ENCODE measurements at places on chromosomes 12 and 14.

DNA sequence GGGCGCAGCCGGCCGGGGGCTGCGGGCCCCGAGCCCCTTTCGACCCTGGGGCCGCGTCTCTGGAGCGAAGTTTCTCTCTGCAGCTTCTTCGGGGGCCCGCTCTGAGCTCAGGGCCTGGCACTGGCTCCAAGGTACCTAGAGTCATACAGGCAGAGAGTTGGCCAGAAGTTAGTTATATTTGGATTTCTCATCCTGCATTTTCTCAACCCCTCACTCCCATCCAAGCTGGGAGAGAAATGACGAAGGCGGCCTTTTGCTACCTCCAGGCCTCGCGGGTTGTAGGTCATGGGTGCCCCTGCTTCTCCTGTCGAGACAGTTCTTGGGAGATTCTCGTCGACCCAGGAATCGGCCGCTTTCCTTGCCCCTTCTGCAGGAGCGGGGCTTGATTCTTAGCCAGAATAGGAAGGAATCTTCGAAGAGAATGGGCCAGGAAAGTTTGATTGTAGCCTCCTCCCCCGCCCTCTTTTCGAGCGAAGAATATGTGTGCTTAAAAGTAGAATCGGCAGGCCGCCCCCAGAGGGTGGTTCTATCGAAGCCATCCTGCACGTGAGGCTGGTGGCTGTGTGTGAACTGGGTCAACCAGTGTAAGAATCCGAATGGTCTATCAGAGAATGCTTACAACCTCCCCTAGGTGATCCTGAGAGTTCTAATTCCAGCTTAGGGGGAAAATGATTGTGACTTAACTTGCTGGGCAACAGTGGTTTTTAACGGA, 785 bp downstream of the MLEC start:
- DNase-seq: no peak

GRCh38 chr12:26727482-26728204, 105.4 kb downstream of the ITPR2 start:
- DNase-seq: no peak

DNA sequence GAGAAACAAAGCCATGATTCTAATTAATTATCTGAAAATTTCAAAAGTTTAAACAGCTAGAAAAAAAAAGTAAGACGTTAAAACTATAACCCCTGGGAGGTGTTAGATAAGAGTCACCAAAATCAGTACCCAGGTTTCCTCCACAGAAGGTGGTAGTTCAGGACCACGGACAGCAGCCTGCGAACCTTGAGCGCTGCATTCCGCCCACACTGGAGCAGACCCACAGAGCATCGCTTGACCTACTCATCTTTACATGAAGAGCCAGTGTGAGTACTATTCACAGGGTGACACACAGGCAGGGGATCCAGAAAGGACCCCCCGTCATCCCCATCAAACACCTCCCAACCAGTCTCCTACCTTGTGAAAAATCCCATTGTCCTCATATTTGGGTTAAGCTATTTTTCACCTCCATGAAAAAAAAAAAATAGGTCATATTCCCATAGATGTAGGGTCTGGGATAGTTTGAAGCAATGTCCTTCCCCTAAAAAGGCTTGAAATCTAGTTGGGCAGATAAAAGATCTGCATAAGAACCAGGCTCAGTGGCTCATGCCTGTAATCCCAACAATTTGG, 8.8 kb upstream of the CHGA start:
- peak; percentile 21 for DNase-seq

DNA sequence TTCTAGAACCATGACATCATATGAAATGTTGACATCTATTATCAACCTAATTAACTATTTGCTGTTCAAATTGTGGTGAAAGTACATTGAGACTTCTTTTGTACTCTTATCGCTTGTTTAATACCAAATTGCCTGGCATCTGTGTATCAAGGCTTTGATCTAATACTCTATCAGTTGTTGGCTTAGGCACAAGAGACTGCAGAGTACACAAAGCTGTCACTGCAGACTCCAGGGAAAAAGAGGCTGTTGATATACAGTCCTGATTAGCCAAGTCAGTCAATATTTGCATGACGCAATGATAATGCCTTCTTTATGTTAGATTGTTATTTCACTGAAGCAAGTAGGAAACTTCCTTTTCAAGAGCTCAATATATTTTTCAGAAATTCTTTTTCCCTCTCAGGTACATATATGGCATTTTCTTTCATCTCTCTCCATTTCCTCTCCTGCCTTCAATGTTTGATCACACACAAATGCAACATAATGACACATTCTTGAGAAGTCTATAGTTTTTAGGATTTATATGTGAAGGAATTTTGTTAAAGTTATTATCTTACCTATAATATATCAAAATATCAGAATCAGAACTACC, 32.3 kb upstream of the PTCSC3 start:
- DNase-seq: no peak

- no peak for DNase-seq
Observed at GRCh38 chr12:72839696-72840095, 567.5 kb downstream of the TRHDE start.

DNA sequence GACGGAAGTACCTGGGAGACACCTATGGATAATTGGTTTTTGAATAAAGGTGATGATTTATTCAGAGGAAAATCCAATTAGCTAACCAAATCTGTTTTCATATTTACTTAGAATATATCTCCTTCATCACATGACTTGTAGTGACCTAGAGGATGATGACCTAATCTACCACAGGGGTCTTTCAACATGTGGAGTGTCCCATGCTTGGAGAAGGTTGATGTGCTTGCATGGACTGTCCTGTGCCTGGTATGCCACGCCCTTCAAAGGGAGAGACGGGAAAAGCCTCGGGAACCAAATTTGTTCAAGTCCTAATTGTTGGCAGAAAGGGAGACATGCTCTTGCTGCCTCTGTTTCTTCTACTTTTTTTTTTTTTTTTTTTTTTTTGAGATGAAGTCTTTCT, 11.8 kb upstream of the PAPLN start:
- DNase-seq: peak; percentile 27

GRCh38 chr12:54719691-54720090, 71.5 kb upstream of the DCD start:
- DNase-seq: no peak

DNA sequence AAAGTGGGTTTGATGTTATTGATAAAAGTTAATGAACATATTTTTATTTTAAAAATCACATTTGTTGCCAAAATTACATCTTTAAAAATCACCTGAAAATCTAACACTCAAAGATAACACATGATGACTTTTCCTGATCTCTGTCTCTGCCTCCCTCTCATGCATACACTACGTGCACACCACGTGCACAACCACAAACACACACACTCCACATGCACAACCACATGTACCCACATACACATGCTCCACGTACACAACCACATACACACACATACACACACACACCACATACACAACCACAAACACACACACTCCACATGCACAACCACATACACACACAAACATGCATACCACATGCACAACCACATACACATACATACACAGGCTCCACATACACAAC, 61.8 kb upstream of the TMEM132C start:
- no peak for DNase-seq

- DNase-seq: peak; percentile 38
Observed at GRCh38 chr12:78208092-78208491, 377.4 kb downstream of the NAV3 start.

DNA sequence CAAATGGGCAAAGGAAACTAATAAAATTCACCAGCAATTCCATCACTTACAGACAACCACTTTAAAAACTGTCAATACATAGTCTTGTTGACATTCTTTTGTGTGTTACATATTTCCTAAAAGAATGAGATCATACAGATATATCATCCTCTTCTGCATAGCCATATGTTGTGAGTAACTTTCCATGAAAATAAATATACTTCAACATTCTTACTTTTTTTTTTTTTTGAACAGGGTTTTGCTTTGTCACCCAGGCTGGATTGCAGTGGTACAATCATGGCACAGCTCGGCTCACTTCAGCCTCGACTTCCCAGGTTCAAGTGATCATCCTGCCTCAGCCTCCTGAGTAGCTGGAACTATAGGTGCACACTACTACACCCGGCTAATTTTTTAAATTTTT, 20.9 kb downstream of the ZC2HC1C start:
- DNase-seq: no peak

DNA sequence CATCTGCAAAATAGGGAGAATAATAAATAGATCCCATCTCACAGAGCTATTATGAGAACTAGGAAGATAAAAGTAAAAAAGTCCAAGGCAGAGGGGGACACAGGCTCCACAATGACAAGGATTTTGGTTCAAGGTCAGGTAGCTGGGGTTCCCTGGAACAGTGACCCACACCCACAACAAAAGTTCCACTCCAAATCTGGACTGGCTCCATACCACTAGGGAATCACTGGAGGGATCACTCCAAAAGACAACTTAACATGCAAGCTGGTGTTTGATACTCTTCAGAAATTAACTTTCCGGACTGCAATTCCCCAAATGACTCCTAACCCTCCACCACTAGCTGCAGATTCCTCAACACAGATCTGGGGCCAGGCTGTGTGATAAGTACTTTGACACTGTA, 54.9 kb downstream of the ITPK1 start:
- no peak for DNase-seq

GRCh38 chr14:35155962-35156361, 33.6 kb downstream of the PRORP start:
- peak; percentile 34 for DNase-seq

DNA sequence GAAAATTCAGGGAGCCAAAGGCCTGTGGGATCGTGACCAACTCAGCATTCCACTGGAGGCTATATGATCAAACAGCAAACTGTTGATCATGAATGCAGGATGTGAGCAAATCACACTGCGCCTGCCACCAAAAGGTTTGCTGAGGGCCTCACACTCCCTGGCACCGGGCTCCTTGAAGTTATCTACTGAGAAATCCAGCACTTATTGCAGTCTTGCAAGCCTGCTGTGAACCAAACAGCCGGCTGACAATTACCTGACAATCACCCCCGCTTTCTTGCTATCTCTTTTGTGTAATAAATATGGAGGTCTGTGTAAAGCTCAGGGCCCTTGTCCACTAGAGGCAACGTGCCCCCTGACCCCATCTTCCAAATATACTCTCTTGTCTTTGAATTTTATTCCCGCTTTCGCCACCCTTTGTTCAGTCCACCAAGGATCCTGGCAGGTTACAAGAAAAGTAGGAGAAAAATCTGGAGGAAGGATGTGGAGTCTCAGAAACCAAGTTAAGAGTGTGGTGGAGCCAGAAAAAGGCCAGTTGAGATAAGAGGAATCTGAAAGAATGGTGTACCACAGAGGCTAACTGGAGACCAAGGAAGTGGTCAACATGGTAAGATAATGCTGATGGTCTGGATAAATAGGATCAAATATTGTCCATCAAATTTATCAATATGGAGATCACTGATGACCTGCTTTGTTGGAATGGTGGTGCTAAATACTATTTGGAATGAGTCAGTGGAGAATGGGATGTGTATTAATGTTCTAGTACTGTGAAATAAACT, 229.2 kb downstream of the ALX1 start:
- no peak for DNase-seq

DNA sequence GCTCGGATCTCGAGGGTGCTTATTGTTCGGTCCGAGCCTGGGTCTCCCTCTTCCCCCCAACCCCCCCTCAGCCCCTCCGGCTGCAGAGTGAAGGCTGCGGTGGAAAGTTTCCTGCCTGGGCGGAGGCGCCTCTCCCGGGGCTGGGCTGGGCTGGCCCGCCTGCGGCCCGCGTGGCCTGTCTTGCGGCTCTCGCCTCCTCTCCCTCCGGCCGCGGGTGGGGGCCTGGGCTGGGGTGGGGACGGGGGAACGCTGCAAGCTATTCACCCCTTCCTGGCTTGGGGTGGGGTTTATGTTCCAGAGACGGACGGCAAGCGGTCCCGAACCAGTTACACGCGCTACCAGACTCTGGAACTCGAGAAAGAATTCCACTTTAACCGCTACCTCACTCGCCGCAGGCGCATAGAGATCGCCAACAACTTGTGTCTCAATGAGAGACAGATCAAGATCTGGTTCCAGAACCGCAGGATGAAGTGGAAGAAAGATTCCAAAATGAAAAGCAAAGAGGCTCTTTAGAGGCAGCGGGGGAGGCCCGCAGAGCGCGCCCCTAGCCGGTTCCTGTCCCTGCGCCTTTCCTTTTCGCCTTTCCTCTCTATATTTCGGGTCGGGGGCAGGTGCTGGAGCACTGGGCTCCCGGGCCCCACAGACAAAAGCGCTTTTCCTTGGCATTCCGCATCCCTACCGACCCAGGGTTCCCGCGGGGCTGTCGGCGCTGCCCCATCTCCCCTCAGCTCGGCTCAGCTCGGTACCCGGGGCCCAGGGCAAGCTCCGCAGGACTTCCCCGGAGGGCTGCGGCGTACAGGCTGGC, 1.3 kb downstream of the HOXC5 start:
- peak; percentile 83 for DNase-seq

- no peak for DNase-seq
Observed at GRCh38 chr14:93548102-93548843, 117.5 kb downstream of the UNC79 start.

- DNase-seq: no peak
Observed at GRCh38 chr12:130611026-130611905, 104.8 kb downstream of the RIMBP2 start.

- DNase-seq: no peak
Observed at GRCh38 chr12:107444771-107445170, 240.8 kb upstream of the PWP1 start.

DNA sequence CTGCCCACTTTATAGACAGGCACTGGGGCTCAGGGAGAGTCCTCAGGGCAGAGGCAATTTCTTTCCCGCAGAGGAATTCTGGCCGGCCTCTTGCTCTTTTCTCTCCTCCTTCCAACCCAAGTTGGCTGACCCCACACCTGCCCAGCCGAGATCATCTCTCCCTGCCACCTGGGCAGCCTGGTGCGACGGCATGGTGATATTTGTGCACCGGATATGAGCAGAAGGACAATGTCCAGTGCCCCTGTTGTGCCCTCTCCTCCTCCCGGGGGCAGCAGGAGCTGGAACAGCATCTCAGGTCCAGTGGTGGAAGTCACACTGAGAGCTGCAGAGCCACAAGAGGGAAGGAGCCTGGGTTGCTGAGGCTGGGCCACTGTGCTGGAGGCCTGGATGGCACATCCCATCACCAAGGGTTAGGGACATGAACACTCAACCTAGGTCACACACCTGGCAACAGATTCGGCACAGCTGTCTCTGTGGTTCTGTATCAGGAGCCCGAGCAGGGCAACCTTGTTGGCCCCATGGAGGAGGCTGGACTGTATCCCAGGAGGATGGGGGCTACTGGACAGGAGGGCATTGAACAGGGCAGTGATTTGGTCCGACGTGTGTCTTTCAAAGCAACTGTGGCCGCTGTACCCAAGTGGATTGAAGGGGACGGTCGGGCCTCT, 57.7 kb upstream of the DIO3 start:
- DNase-seq: no peak

DNA sequence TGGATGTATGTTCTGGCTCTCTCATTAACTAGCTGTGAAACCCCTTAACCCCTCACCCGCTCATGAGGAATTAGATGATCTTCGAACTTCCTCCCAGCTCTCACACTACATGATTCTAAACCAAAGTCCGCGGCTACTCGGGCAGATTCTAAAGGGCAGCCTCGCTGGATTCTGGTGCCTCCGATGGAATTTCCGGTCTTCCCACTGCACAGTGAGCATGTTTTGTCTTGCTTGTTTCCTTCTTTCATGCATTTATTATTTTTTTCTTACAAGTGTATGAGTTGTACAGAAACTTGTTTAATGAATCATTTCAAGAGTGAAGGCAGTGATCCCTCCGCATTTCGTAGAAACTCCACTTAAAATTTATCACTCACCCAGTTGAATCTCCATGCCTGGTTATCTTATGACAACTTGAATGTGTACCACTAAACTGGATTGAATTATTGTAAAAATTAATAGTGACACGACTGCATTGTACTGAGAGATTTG, 4.5 kb upstream of the HCAR3 start:
- DNase-seq: peak; percentile 67
